ENCODE measurements at places on chromosomes 6 and 20.

GRCh38 chr20:47887477-47888080 lies 102.3 kb upstream of the SULF2 start:
- DNase-seq = no peak

- peak; percentile 89 for DNase-seq
These were observed 11.5 kb downstream of the IRF4 start for GRCh38 chr6:402901-403658.

- peak; percentile 68 for DNase-seq
These were observed 563 bp upstream of the SRSF3 start for GRCh38 chr6:36593569-36594028.

DNA sequence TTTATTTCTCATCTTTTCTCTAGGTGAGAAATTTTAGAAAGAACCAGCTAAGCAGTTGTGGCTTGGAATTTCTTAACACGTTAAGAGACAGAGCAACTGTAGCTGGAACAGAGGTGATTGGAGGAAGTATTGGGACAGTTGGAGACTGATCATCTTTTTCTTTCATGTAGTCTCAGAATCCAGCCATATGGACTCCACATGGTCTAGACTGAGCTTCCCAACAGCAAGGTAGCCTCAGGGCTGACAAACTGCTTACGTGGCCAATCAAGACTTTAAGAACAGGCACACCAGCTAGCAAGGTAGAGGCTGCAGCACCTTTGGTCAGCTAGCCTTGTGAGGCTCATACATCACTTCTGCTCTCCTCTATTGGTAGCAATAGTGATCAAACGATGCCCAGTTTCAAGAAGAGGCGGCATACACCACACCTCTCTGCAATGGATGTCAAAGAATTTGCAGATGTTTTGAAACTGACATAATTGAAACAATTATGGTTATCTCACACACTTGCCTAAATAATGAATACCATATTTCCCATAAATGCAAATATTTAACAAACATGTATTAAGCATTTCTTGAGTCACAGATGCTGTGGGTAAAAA lies 590.5 kb upstream of the SLC35B3 start:
- DNase-seq = no peak

DNA sequence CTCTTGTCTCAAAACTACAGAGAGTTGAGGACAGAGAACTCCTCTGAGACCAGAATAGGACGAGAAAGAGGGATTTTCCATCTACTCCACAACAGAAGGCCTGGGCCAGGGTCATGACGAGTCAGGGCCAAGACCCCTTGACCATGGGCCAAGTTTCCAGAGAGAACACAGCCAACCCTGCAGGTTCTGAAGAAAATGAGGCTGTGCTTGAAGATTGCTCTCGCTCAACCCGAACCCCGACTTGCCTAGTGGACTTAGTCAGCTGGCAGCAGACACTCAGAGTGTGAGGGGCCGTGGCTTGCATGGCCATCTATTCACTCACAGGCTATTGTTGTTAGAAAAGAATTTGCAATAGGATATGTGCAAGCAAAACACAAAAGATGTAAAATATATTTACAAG lies 54.5 kb downstream of the TMEM242 start:
- DNase-seq = no peak

GRCh38 chr6:167044696-167045095 lies 45.5 kb downstream of the CEP43 start:
- DNase-seq = peak; percentile 13

DNA sequence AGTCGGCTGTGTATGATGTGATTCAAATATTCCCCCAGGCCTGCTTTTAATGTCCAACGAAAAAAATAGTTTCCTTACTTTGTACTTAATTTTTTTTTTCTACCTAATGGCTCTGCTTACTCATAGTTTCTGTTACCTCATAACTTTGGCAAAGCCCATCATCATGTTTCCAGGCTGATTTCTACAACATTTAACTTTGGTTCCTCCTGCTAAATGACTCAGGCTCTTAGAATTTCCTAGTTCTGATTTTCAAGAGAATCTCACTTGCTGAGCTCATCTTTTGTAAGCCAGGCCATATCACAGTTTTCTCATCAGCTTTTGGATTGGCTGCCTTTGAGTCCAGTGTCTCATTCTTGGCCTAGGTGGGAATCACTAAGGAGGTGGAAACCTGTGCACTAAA lies 323.1 kb downstream of the HDGFL1 start:
- no peak for DNase-seq

GRCh38 chr20:37407573-37408002 lies 61.6 kb downstream of the SRC start:
- no peak for DNase-seq

- no peak for DNase-seq
These were observed 14.5 kb downstream of the LAMA5 start for GRCh38 chr20:62352402-62353288.
